Kidney capillary endothelial cell (primary cell): ENCODE measurements at places on chromosomes 16 and 17.

DNA sequence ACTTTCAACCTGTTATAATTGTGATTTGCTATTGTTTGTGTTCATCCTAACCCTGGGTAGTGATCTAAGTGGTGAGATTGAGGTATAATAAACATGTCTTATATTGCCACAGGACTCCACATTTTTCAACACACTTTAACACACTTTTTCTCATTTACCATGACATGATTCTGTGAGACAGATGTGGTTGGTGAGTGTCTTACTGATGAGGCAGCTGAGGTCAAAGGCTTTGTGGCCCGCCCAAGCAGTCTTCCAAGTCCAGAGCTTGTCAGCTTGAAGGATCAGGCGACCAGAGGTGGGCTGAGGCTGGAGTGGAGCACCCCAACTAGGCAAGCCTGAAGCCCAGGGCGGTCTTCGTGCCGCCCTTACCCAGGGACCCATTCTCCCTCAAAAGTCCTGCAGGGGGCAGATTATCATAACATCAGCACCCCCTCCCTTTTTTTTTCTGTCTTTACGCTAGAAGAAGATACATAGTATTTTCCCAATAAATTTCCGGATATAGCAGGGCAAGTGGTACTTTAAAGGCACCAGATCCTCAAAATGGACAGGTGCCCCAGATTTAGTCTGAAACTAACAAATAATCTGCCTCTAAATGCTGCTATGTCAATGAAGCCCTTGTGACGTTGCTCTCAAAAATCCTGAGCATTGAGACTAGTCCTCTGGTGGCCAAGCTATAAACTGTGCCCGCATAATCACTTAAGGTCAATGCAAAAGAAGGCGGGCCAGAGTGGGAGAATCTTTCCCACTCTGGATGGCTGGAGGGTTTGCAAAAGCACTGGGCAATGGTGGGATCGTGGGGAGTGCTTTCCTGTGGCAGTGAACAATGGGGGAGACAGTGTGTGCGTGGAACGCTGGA lies 21.1 kb downstream of the KCTD19 start:
- no peak for DNase-seq

GRCh38 chr17:56681561-56682266 lies 88.2 kb downstream of the NOG start:
- DNase-seq = peak; percentile 87

DNA sequence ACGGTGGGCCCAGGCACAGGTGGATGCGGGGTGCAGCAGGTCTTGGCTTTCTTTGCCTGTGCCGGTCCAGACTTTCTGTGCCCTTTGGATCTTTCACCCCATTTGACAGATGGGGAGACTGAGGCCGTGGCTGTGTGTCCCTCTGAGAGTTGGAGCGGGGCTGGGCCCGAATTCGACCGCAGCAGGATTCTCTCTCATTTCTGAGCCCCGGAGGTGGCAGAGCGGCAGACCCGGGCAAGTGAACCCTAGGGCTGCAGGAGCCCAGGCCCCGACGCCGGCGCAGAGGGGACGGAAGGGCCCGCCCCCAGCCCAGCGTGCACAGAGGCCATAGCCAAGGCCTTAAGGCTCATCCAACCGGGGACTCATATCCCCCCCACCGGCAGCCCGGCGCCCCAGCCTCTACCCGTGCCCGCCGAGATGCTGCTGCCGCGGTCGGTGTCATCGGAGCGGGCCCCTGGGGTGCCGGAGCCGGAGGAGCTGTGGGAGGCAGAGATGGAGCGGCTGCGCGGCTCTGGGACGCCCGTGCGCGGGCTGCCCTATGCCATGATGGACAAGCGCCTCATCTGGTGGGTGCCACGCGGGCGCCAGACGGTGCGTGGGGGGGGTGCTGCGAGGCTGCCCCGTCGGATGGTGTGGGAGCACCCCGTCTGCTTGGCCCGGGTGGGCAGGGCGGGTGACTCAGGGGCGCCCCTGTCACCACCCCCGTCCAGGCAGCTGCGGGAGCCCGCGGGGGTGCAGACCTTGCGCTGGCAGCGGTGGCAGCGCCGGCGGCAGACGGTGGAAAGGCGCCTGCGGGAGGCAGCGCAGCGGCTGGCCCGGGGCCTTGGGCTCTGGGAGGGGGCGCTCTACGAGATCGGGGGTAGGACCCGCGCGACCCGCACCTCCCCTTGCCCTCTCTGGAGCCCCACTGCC lies 857 bp downstream of the TMC8 start:
- DNase-seq = no peak

DNA sequence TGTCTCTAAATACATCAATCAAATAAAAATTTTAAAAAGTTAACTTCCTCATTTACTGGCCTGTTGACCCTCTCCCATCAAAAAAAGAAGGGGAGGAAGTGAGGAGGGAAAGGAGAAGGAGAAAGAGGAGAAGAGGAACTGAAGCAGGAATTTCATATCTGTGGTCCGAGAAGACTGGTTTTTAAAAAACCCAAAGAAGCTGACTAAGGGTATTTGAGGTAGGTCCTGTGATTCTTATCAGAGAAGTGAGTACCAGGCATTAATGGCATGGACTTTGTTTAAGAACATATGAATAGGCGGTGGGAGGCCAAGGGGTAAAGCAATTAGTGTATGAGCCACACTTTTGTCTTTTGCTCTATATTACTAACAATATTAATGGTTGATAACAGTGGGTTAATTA lies 2.0 kb downstream of the SLC46A1 start:
- no peak for DNase-seq

- no peak for DNase-seq
Measured at GRCh38 chr16:66928702-66929388, 3.5 kb upstream of the RRAD start.

DNA sequence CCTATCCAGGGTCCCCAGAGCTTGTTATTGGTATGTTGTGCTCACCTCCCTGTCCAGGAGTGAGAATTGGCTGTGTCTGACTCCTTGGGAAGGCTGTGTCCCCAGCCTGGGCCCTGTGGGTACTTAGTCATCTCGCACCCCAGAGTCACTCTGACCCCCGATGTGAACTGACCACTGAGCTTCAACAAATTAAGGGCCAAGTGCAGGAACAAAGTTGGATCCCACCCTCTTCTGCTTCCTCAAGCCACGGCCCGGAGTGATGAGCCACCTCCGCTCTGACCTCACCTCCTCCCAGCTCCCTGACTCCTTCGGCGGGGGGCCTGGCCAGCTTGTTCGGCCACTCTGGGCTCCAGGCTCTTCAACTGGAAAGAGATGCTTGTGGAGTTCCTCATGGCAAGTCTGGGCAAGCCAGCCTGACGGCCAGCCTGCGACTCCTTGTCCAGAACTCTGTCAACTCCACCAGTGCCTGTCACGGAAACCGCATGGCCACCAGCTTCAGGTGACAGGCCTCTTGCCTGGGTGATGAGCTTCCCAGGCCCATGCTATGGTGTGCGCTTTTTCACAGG lies 22.3 kb upstream of the MPRIP start:
- DNase-seq = no peak
